ENCODE measurements at places on chromosomes 1 and 21.

- DNase-seq = no peak
These were observed 435.1 kb downstream of the PRDM2 start for GRCh38 chr1:14135070-14135469.

DNA sequence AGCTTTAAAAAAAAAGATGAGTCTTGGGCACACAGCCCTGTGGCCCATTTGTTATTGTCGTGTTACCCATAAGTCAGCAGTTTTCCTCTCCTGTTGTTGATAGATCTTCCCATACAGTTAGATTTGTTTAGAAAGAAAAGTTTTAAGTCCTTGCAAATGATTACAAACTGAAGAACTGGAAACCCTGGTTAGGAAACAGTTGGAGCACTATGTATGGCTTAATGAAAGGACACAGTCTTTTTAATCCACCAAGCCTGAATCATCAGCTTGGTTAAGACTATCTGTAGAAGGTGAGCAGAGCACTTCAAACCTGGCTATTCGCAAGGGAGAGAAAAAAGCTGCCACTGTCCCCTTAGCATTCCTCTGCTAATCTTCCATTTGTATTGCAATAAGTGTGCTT lies 241.0 kb downstream of the DISC1 start:
- DNase-seq = no peak

DNA sequence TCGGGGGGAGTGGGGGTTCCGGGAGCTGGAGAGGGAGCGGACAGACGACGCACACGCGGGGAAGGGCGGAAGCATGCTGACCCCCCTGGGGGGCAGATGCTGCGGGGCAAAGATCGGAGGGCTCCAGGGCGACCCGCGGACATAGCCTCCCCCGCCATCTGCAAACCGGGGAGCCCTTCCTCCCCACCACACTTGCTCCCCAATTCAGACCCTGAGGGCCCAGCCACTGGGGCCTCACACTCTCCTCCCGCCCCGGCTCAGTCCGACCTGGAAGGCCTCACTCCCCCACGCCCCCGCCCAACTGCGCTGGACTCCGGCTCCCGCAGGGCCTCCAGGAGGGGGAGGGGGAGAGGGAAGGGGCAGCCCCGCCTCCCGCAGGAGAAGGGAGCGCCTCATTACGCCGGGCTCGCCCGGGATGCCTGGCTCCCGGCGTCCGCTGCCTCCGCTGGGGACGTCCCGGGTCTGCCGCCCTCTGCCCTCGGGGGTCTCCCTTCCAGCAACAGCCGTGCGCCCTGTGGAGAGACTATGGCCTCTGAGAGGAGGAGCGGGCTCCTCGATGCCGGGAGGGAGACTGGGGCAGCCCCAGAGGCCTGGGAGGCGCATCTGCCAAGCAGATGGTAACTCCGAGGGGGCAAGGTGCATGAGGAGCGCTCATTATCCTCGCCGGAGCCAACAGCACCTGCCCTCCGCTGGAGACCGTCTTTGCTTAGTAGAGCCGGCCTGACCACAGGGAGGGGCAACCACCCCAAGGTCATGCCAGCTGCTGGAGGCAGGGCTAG lies 636 bp upstream of the CAMK2N1 start:
- no peak for DNase-seq

DNA sequence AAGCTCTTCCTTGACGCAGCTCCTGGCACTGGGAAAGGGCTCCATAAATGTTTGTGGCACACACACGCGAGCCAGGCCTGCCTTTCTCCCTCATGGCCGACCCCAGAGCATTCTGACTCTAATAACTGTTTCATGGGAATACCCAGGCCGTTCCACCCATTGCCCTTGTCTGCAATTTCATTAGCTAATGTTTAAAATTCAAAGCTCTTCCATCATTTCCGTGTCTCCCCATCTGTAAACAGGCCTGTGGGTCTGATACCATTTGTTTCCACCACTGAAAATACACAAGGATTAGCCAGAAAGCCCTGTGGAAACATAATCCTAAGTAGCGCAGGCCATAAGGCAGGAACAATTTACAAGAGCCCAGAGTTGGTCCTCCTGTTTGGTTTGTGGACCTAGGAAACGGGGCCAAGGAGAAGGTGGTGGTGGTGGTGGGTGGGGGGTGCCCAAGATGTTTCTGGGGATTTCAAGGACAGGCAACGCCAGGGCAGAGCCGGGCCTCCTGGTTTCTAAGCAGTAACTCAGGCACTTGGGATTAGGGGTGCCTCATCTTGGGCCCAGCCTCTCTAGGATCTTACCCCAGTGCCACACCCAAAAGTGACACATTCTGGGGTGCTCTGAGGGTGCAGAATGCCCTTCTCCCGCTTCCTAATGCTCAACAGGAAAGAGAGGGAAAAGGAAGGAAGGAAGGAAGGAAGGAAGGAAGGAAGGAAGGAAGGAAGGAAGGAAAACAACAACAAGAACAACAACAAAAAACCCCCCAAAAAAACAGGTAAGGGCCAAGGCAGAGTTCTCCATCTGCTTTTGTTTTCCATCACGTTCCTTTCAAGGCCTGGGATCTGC lies 79.4 kb downstream of the SSBP3 start:
- DNase-seq = no peak

- DNase-seq = no peak
These were observed 1.4 kb upstream of the TNR start for GRCh38 chr1:175744833-175745232.
